ENCODE measurements at places on chromosomes 13 and 19. TPM values are rescaled to one million over a fixed set of nuclear protein-coding genes. Genes with fewer than 3 reads are reported as not detected.

The LILRB2 gene
- 2.8 TPM for total RNA-seq

The KANK3 gene
- total RNA-seq, result 14.0 TPM

The GPR183 gene
- total RNA-seq, result 17.1 TPM

The ISYNA1 gene
- total RNA-seq, result 42.2 TPM

The REEP6 gene
- total RNA-seq, result 1.5 TPM

The ZC3H4 gene
- total RNA-seq, result 27.2 TPM

The CATSPERD gene
- total RNA-seq, result not detected

The LHB gene
- not detected for total RNA-seq

The TEX29 gene
- not detected for total RNA-seq

The ZNF835 gene
- 5.6 TPM for total RNA-seq

The CDC42EP5 gene
- total RNA-seq, result 22.5 TPM

The DENND1C gene
- total RNA-seq, result 0.54 TPM

The ZNF284 gene
- total RNA-seq, result 2.0 TPM

The APOE gene
- total RNA-seq, result 82.7 TPM

The FCAR gene
- 0.54 TPM for total RNA-seq

The ATXN8OS gene
- not detected for total RNA-seq

The CGB3 gene
- not detected for total RNA-seq

The PAN3 gene
- total RNA-seq, result 13.0 TPM

The PLK5 gene
- total RNA-seq, result not detected

The CGB1 gene
- not detected for total RNA-seq

The CEACAM8 gene
- not detected for total RNA-seq

The TMEM59L gene
- 4.7 TPM for total RNA-seq

Measured in right cardiac atrium (tissue), 5 donors.